ENCODE measurements at places on chromosomes 2 and 18.

GRCh38 chr2:778731-779350, 101.6 kb upstream of the TMEM18 start:
- no peak for DNase-seq

- DNase-seq: no peak
Measured at GRCh38 chr2:138699421-138699820, 80.8 kb downstream of the NXPH2 start.

- DNase-seq: peak; percentile 77
Measured at GRCh38 chr2:31239593-31240177, 5.7 kb downstream of the EHD3 start.

- no peak for DNase-seq
Measured at GRCh38 chr18:33750366-33750765, 172.3 kb downstream of the ASXL3 start.

DNA sequence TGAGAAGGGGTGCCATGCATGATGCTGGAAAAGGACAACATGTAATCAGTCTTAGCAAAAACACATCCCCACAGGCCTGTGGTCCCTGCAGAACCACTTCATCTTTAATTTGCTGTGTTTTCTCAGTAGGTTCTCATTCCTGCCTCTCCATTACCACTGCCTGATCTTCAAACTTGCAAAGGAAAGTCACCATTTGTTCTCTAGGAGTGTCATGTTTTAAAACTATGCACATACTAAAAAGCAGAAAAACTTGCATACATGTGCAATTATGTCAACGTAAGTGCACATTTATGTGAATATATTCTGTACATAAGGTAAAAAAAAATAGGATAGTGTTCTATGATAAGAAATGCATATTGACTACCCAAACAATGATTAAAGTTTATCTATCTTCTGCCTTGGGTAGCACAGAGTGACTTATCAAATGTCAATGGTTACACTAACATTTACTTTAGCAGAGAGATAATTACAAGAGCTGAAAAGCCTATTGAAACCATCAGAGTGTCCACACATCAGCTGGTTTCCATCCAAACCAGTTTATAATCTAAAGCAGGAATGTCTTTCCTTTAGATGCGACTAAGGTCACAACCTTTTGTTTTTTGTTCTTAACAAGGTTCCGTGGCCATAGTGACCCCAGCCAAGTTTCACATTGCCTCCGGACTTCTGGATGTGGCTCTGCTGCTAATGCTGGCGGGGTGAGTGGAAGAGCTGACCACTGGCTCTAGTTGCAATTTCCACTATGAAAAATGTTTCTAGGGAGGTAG, 58.7 kb upstream of the RMDN2 start:
- no peak for DNase-seq

DNA sequence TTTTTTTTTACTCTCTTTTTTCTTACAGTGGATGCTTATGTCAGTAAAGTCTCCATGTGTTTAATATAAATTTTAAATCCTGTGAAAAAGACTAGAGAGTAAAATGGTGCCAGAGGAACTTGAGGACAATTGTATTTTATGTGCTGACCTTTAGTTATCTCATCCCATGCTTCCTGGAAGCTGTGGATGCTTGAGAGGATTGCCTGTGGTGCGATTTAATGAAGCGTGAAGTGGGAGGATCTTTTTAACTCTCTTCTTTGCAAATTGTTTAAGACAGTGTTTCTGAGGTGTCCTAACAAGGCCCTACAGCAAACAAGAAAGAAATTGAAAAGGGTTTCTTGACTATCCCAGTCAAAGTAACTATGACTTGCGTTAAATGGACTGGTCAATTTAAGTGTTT, 84.2 kb downstream of the DTNA start:
- DNase-seq: no peak

DNA sequence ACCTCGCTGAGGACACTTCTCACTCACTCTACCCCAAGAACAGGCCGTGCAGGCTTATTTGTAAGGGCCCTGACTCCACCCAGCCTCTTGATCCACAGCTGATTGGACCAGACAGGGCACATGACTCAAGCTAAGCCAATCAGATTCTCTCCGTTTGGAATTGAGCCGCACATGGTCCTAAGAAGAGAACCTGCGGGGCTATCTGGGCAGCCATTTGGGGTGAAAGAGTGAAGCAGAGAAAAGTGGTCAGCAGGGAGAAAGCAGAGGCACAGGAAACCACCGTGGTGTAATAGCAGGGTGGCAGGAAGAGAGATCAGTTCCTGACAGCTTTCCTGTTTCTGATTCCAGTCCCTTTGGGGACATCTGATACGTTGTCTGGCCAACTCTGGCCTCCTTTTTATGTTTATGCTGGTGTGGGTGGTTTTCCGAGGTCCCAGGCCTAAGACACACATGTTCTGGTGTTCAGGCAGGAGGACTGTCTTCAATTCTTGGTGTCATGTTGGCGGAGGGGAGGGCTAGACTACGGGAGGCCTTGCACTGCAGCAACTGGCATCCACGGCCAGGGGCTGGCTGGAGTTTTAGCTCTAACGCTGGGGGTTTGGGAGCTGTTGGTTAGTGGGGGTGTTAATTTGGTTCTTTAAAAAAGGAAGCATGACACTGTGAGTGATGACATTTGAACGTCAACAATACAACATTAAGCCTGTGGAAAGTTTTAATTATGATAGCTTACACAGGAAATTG, 26.1 kb upstream of the SPTBN1 start:
- DNase-seq: no peak

GRCh38 chr2:128363934-128364361, 45.3 kb upstream of the HS6ST1 start:
- no peak for DNase-seq

- peak; percentile 58 for DNase-seq
Measured at GRCh38 chr2:18149660-18150246, 271.3 kb downstream of the KCNS3 start.

GRCh38 chr2:218028562-218029348, 26.0 kb upstream of the TNS1 start:
- no peak for DNase-seq

DNA sequence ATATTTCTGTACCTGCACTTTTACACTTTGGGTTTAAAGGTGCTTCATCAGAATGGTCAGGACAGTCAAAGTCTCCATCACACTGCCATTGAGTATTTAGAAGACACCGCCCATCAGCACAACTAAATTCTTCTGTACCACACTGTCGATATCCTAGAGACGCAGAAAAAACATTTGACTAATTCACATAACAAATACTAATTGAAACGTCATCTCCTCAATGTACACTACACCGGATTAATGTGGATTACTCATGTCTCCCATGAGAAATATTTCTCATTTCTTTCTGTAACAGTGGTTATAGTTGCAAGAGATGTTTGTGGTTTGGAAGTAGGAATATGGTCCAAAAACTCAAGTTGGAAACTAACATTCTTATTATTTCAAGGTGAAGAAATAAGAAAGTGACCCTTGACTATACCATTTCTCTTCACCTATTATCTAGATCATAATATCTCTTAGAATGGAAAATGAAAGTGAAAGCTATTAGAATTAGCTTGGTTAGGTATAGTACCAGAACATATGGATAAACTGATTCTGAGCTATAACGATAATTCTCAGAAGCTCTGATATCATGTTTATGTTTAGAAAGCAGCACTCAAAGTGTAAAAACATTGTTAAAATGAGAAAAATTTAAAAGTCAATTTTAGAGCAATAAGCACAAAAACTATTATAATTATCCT, 1627.7 kb downstream of the LRP1B start:
- DNase-seq: peak; percentile 70

DNA sequence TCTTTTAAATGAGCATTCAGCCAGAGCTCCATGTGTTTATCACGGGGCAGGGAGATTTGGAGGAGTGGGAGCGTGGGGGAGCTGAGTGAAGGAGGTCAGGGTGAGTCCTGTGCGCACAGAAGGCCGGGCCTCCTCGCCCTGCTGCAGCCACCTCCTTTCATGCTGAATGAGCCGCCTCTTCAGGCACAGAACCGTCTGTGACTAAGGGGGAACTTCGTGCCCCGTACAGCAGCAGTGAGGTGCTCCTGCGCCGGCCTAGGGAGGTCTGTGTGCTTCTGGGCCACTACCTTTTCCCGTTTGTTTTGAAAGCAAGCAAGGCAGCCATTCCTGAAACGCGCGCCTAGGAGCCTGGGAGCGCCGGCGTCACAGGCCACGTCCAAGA, 27.1 kb upstream of the ZNF516 start:
- no peak for DNase-seq

GRCh38 chr2:104746858-104747257, 107.1 kb upstream of the POU3F3 start:
- no peak for DNase-seq

DNA sequence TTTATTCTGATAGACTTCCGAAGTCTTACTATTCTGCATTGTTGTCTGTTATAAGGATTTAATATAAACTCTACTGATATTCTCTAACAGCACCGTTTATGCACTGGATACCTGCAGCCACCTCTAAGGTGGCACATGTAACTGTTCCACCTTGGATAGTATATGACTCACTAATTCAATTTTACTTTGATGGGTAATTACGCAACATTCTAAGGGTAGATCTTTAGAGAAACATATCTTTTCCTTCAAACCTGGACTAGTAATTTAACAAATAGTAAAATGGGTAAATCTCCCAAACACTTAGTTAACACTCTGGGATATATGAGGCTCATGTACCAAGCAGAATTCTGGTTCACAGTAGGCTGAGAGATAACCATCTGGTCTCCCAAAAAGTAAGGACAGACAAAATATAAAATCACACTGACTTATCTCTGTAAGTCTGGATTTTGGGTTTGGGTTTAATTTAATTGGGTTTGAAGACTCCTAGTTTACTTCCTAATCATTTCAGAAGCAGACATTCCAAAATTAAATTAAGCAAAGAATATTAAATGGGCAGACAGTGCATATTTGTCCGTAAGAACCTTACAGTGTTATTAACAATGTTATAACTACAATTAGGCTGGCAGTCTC, 414.8 kb downstream of the TGIF1 start:
- no peak for DNase-seq

DNA sequence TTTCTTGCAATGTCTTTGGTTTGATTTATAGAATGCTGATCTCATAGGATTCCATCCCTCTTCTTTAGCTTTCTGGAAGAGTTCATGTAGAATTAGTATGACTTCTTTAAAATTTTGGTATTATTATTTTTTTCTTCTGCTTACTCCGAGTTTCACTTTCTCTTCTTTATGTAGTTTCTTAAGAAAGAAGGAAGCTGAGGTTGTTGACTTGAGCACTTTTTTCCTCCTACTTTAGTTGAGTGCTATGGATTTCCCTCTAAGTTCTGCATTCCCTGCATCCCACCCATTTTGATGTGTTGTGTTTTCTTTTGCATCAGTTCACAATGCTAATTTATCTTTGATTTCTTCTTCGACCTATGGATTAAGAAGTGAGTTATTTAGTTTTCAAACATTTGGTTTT, 78.9 kb upstream of the SPRED2 start:
- DNase-seq: no peak

- DNase-seq: no peak
Measured at GRCh38 chr2:184532551-184532950, 65.8 kb upstream of the ZNF804A start.

- no peak for DNase-seq
Measured at GRCh38 chr2:120993661-120994060, 258.0 kb downstream of the GLI2 start.

GRCh38 chr2:133333181-133333580, 235.1 kb downstream of the NCKAP5 start:
- no peak for DNase-seq

- DNase-seq: no peak
Measured at GRCh38 chr2:68839260-68839833, 31.9 kb downstream of the BMP10 start.

DNA sequence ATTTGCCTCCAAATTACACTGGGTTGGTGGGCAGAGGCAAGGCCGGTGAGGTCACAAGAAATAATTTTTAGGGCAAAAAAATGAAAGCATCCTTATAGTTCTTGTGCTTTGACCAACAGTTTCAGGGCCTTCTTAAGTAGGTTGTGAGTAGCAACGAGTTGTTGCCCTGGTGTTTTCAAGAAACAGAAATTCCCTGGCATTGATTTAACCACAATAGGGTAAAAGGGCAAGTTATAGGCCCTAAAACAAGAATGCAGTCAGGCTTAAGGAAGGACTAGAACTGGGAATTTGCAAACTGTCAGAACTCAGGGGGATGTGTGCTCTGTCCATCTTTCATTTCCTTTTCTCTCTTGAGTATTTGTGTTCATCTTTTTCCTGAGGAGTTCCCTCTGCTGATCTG, 46.1 kb upstream of the STPG4 start:
- DNase-seq: peak; percentile 77

DNA sequence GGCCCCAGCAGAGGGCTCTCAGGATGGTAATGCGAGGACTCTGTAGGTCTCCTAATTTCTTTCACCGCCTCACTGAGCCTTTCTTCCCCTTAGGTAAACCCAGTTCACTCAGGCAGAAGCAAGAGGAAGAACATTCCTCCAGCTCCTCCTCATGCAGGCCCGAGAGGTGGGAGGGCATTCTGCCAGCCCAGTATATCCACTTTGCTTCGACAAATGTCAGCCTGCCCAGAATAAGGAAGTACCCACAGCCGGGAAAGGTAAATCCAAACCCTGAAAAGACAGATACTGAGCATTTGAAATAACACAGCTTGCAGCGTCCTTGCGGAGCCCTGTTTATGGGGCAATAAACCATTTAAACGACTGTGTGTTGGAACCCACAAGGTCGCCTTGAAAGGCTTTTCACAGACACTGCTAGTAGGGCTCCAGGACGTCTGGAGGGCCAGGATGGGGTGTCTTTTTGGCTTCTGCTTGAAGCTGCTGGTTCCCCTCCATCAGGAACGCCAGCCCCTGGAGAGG, 63.0 kb upstream of the STPG4 start:
- DNase-seq: no peak

- DNase-seq: no peak
Measured at GRCh38 chr18:40607542-40608148, 1347.4 kb upstream of the PIK3C3 start.

- peak; percentile 86 for DNase-seq
Measured at GRCh38 chr2:236731767-236732580, 162.3 kb downstream of the ACKR3 start.

DNA sequence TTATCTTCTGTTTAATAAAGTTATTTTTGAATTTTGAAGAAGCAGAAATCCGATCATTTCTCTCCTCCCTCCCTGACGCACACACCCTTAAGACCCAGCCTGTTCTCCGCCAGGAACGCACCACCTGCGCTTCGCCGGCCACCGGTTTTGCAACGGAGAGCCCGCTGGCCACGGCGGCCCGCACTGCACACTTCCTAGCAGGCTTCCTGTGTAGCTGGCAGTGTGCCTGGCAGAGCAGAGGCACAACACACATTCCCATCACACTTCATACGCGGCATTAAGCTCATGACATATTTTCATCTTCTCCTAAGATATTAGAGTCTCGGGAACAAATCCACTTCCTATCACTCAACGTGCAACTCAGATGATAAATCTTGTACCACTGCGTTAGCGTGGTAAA, 148.0 kb downstream of the HDAC4 start:
- DNase-seq: peak; percentile 75

DNA sequence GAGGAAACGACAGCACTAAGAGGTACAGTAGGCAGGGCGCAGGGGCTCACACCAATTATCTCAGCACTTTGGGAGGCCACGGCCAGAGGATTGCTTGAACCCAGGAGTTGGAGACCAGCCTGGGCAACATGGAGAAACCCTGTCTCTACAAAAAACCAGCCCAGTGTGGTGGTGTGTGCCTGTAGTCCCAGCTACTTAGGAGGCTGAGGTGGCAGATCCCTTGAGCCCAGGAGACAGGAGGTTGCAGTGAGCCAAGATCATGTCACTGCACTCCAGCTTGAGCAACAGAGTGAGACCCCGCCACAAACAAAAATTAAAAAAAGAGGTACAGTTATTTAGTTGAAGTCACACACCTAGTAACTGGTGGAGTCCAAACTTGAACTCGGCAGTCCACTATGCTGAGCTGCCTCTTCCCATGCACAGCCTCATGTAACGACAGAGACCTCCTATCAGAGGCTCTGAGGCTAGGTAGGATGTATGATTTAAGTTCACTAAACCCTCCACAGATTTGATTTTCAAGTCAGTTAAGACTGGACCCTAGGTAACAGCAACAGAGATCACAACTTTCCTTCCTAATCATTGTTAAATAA, 8.7 kb downstream of the STK17B start:
- no peak for DNase-seq

Data from AG10803 (cell line).